ENCODE measurements at places on chromosomes 12 and 14. TPM values are rescaled to one million over a fixed set of nuclear protein-coding genes. Genes with fewer than 3 reads are reported as not detected.

MYH6 gene
- not detected for total RNA-seq

ZC3H14 gene
- 48.9 TPM for total RNA-seq

ALX1 gene
- total RNA-seq, result not detected

GLS2 gene
- total RNA-seq, result 0.16 TPM
